T-helper 9 cell (primary cell): ENCODE measurements at places on chromosomes 3 and 15.

- no peak for DNase-seq
These were observed 51.2 kb upstream of the HERC1 start for GRCh38 chr15:63884953-63885352.

DNA sequence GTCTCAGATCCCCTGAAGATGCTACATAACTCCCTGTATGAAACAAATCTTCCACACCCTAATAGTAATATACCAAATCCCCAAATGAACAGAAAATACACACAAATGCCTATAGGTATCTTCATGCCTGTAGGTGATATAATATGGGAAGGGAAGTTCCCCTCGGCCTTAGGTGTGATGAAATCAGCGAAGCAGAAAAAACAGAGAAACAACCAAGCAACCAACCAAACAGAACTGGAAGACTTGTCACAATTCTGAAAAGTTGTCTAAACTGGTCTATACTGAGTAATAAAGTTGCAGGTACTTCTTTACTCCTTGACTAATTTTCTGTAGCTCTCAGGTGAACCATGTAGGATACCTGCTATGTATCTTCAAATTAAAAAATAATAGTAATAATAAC, 82.2 kb upstream of the SATB1 start:
- DNase-seq = no peak

GRCh38 chr3:146566138-146566537, 21.7 kb upstream of the PLSCR1 start:
- DNase-seq = no peak

- no peak for DNase-seq
These were observed 335.0 kb upstream of the CTNNB1 start for GRCh38 chr3:40864146-40864782.

GRCh38 chr3:106794442-106794841, 582.8 kb upstream of the CCDC54 start:
- no peak for DNase-seq

DNA sequence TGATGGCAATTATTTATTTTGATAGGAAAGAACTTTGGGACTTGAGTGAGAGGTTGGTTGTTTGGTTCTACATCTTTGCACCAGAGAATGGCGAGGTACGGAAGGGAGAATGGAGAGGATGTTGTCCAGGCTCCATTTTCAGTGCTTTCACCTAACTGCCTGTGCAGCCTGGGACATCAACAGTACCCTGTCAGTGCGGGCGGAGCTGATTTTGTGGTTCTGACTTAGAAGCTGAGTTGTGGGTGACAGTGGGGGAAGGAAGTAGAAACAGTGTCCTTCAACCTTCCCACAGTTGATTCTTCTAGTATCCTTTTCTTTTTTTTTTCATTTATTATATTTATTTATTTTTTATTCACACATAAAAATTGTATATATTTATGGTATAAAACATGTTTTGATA, 95.3 kb downstream of the TIGIT start:
- DNase-seq = no peak

GRCh38 chr15:36970522-36970921, 129.8 kb downstream of the MEIS2 start:
- DNase-seq = no peak

DNA sequence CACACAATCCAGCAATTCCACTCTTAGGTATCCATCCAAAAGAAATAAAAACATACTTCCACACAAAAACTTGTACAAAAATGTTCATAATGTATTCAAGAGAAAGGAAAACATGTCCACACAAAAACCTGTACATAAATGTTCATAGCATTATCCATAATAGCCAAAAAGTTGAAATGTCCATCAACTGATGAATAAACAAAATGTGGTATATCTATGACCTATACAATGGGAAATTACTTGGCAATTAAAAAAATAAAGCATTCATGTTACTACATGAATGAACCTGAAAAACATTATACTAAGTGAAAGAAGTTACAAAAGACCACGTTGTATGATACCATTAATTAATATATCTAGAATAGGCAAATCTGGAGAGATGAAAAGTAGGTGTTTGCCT, 17.9 kb downstream of the FRMD5 start:
- DNase-seq = no peak

GRCh38 chr3:173257797-173258196, 116.8 kb upstream of the SPATA16 start:
- DNase-seq = no peak

DNA sequence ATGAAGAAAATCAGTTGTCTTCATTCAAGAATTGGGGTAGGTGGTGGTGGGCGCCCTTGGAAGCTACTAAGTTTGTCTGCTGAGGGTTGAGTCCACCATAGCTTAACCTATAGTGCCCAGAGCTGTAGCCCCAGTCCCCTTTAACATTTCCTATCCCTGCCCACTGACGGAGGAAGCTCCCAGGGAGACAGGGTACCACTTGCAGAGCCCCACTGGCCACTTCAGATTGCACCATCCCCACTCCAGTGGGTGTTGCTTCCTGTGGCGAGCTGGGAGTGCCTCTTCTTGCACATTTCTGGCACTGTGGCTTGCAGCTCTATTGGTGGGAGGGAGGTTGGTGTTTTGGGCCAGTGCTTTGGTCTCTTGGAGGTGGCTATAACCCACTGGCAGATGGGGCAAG, 2.7 kb downstream of the PXYLP1 start:
- DNase-seq = no peak
